ENCODE measurements at places on chromosomes 3 and 15.

DNA sequence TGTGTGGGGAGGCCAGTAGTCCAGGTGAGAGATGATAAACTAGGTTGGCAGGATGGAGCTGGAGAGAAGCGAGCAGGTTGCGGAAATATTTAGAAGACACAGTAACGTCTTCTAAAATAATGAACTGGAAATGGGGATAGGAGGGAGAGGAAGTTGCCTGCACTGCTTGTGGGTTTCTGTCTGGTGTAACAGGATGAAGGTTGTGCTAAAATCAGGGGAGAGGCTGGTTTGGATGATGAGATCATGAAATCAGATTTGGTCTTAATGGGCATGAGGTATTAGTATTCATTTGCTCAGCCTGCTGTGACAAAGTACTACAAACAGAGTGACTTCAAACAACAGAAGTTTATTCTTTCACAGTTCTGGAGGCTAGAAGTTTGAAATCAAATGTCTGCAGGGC lies 32.1 kb upstream of the TNFAIP8L3 start:
- no peak for DNase-seq

DNA sequence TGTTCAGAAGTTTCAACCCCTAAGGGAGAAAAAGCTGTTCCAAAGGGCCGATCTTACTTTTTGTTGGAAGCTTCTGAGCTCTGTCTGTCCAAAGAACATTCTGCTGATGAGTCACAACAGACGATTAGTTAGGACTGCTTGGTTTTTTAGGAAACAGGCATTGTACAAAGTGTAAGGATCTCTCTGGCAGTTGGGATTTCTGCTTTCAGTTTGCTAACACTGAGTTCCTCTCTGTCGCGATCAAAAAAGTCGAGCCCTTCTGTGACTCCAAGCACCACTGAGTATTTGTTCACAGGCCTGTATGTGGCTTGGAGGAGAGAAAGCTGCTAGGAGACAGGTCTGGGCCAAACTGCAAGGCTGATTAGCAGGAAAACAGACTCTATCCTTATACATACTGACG lies 91.8 kb upstream of the PFN2 start:
- DNase-seq: no peak

- DNase-seq: no peak
These were observed 84.6 kb downstream of the PEAK1 start for GRCh38 chr15:77335298-77335697.

DNA sequence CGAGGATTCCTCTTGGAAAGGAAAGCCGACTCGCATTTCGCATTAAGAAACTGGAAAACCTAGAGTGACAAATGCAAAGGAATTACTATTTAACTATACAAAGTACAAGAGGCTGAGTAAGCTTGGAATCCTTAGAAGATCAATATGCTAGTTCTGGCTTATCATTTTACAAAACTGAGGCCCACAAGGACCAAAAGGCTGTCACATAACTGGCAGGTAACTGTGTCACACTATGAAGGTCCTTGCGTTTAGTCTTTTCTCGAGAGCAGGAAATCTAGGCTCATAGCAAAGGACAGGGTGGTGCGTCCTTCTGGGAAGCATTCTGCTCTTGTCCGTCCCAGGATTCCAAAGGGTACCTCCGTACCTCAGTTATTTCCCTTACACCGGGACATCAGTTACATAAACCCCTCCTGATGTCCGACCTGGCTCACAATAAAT lies 629 bp downstream of the RPL24 start:
- no peak for DNase-seq

DNA sequence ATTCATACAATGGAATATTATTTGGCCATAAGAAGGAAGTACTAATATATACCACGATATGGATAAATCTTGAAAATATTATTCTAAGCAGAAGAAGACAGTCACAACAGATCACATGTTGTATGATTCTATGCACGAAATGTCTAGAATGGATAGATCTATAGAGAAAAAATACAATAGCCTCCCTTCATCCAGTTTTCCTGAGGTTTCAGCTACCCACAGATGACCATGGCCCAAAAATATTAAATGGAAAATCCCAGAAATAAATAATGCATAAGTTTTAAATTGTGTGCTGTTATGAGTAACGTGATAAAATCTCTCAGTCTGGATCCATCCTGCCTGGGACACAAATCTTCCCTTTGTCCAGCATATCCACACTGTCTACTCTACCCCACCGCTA lies 162.2 kb upstream of the ST8SIA2 start:
- DNase-seq: no peak

GRCh38 chr3:84680700-84681099 lies 278.1 kb upstream of the CADM2 start:
- DNase-seq: no peak

DNA sequence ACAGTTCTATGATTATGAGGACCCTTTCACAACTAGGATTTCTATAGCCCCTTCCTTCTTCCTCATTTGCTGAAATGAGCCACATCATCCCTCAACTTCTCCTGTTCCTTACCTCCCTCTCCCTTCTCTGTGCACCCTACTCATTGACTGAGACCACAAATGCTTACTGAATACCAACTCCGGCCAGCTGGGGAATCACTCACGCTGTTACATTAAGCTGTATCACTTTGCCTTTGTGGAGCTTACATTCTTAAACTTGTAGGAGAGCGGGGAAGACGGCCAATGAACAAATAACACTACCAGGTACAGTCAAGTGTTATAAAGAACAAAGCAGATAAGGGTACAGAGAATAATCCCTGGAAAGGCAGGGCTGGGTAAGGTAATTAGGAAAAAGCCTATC lies 5.7 kb downstream of the SUCLG2 start:
- no peak for DNase-seq

GRCh38 chr3:8497582-8497981 lies 4.0 kb upstream of the LMCD1 start:
- DNase-seq: no peak

DNA sequence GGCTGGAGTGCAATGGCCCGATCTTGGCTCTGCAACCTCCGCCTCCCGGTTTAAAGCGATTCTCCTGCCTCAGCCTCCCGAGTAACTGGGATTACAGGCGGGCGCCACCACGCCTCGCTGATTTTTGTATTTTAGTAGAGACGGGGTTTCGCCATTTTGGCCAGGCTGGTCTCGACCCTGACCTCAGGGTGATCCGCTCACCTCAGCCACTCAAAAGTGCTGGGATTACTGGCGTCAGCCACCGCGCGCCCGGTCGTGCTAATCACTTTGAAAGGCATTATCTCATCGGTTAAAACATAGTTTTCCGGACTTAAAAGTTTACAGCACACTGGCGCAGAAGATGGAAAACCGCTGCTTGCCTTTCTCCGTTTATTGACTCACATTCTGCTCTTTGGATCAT lies 27.6 kb upstream of the MTHFS start:
- DNase-seq: no peak

GRCh38 chr3:48433472-48434118 lies 3.7 kb upstream of the PLXNB1 start:
- no peak for DNase-seq

DNA sequence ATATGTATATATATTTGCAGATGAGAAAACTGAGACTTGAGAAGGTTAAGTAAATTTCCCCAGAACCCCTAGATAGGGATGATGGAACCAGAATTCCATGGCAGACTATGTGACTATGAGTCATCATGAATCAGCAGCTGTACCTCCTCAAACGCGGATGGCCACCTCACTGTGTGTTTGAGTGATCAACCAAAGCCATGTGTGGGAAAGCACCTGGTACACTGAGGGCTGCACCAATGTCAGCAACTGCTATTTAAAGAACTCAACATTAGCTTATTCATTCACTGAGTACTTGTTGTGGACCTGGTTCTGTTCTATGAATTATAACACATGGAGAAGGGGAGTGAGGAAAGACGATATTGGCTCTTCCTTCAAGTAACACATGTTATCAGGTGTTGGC lies 377.0 kb downstream of the GAP43 start:
- no peak for DNase-seq

GRCh38 chr3:105387122-105387751 lies 20.5 kb downstream of the ALCAM start:
- no peak for DNase-seq

GRCh38 chr3:16890597-16891333 lies 6.0 kb downstream of the PLCL2 start:
- no peak for DNase-seq

DNA sequence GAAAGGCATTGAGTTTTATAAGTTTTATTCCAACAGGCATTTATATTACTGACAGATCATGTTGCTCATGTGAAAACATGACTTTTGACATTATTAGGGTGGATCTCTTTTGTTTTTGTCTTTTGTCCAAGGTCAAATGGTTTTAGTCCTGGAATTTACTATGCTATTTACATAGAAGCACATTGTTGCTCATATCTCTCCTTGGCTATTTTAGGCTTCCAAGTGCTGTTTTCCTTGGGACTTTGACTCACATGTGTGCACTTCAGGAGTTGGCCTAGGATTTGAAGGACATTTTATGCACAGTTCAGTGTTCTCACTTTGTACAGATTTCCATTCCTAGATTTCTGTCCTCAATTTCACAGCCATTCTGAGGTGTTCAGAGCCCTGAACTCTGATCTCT lies 225.7 kb downstream of the PYDC2 start:
- DNase-seq: no peak
